Vagina (tissue), 2 donors: ENCODE measurements at places on chromosomes 4 and X.

DNA sequence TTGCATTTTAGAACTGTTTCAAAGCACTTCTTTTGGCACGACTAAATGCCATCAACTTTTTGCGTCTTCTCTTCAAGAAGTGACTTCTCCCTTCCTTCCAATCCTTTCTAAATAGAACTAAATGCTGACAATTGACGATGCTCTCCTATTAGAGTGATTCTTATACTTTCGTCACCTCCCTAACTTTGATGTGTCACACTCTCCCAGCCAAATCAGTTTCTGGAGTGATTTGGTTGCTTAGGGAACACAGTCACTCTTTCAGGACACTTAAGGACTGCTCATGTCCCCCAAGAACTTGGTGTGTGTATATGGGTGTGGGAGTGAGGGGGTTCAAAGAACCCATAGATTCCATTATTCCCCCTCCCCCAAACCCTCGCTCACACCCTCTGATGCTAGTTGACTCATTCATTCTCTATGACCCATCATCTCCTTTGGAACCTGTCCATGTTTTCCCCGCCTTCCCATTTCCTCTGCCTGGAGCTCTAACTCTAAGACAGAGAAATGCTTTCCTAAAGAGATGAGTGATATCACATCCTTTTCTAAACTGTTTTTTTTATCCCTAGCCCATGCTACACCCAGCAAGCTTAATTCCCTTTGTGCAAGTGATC lies 26.8 kb upstream of the AREG start:
- DNase-seq, result no peak

- DNase-seq, result no peak
These were observed 584 bp downstream of the SUV39H1 start for GRCh38 chrX:48696909-48697727.

DNA sequence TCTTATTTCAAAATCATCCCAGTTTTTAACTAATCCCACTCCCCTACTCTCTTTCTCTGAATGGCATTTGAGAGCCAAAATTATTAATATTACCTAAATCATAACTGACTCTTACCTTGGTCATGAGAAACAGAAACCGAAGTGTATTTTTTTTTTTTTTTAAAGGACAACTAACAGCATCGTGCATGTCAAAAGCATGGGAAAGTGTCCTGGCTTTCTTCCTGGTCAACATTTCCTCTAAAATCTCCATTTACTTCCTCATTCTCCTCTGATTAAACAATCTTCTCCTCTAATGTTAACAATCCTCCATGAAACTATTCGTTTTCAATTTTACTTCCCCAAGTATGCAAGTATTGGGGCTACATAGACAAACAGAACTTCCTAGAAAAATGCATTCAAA lies 2.1 kb upstream of the STS start:
- DNase-seq, result no peak

DNA sequence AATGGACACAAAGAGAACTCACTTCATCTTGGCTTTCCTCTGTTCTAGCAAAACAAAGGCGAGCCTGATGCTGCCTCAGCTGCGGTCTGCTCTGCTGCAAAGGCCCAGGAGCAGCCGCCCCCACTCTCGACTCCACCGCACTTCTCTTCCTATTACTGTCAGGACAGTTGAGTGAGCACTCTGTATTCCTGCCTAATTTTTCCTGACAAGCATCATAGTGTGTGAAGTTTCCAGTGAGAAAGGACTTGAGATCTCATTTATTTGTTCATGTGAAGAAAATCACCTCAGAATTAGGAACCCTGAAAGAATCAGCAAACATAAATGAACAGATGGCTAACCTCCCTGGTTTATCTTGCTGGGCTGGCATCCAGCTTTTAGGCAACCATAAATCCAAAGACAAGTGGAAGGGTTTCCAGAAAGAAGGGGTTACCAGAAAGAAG lies 15.6 kb downstream of the SCARB2 start:
- no peak for DNase-seq

- no peak for DNase-seq
These were observed 64.3 kb upstream of the WDR17 start for GRCh38 chr4:176001151-176002006.

DNA sequence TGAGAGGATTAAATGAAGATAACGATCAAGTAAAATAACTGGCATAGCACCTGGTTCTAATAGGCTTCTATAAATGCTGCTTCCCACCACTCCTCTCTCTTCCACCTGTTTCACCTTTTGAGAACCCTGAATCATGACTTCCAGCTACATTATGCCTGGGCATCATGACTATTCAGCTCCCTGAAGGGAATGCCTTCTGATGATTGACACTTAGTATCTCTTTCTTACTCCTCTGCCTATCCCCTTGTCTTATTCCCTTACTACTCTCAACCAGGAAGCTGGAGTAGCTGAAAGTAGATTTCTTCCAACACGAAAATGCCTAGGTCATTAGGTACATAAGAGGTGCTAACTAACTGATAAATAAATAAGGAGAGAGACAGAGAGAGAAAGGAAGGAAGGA lies 24.7 kb upstream of the CXCL8 start:
- no peak for DNase-seq

DNA sequence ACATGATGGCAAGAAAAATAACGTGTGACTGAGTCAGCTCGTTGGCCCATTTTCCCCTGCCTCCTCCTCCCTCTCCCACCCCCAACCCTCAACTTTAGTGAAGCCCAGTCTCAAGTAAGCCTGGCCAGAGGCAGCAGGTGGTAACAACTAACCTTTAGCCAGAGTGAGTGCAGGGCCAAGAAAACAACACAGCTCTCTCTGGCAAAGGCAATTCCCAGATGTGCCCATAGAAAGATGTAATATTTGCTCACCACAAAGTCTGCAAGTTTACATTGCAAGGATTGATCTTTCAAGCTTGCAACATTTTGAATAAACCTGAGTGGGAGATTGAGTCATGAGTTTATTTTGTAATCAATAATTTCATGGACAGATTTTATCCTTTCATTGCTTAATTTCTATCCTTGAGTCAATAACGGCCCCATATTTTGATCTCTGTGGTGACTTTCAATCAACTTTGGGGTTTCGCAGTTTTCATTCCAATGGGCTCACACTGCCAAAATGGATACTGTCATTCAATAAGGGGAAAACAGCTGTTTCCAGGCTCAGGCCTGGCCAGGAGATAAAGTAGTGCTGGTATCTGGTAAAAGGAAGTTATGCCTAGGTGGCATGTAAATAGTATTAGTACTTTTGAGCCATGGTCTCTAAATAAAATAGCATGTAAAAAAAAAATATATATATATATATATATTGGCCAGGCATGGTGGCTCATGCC lies 130.7 kb upstream of the TMEM164 start:
- DNase-seq, result no peak
